BJ (cell line): ENCODE measurements at places on chromosomes 11 and 22. TPM values are rescaled to one million over a fixed set of nuclear protein-coding genes. Genes with fewer than 3 reads are reported as not detected.

DNA sequence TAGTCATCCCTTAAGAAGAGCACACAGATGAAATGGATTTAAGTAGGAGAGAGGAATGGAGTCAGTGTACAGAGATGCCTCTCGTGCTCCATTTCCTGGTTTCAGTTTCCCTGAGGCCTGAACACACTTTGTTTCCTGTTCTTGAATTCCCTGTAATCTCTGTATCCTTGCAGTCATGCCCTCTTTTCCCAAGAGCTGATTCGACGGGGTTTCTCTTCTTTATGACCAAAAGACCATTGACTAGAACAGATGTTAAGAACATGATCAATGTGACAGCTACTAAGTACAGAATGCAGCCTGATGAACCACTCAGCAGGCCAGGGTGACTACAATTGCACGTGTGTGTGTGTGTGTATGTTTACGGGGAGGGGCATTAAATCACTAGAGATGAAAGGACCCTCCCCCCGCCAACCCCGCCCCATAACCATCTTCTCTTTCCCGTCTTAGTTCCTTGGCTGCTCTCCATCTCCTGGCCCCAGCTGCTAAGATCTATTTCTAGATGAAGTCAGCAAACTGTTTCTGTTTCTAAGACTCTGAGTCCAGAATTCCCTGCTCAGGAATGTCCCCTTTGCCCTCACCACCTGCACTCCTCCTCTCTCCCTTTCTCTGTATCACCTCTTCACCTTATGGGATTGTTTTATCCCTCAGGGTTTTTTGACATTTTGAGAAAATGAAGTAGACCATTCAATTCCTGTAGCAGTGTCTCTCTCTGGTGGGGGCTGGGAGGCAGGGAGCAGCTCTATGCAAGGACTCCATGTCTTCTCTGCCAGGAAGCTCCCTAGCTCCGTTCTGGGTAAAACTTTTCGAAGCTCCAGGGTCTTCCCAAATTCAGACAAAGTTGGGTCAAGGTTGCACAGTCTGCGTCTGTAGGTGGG is 26.0 kb downstream of the SLC22A6 start:
- no peak for DNase-seq

DNA sequence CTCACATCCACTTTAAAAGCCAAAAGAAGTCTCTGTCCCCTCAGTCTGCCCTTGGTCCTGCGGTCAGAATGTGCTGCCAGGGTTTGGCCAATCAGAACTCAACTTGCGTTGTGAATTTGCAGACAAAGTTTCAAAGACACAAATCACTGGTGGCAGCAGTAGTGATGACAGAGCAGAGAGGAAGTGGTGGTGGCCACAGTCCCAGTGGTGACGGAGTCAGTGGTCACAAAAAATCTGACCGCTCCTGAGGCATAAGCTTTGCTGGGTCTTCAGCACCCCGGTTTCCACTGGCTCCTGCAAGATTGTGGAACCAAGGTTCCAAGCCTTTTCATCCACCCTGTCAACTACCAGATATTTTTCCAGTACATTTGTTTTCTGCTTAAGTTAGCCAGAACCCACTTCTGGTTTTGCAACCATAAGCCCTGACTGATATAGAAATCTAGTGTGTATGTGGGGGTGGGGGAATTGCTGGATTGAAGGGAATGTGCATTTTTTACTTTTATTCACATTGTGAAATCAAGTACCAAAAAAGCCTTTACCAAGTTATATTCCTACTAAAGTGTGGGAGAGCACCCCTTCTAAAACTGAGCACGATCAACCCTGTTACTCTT is 112.3 kb downstream of the TMPRSS5 start:
- no peak for DNase-seq

The DGCR6 gene
- polyA plus RNA-seq, result 0.29 and 0.77 TPM in 2 replicates

DNA sequence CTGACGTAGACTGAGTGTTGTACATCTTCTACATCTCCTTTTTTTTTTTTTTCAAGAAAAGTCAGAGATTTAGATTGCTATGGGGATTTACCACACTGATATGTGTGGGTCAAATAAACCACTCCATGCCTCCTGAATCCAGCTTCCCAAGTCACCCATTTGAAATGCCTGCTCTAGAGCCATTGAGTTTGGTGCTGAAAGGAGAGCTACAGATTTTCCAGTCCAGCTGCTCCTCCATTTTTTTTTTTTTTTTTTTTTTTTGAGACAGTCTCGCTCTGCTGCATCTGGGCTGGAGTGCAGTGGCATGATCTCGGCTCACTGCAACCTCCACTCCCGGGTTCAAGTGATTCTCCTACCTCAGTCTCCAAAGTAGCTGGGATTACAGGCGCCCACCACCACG is 115.2 kb upstream of the TIMP3 start:
- no peak for DNase-seq

The MED17 gene
- 10.4 and 13.8 TPM in 2 replicates for polyA plus RNA-seq

- DNase-seq, result no peak
Observed at GRCh38 chr22:49289822-49290679, 537.6 kb downstream of the BRD1 start.

DNA sequence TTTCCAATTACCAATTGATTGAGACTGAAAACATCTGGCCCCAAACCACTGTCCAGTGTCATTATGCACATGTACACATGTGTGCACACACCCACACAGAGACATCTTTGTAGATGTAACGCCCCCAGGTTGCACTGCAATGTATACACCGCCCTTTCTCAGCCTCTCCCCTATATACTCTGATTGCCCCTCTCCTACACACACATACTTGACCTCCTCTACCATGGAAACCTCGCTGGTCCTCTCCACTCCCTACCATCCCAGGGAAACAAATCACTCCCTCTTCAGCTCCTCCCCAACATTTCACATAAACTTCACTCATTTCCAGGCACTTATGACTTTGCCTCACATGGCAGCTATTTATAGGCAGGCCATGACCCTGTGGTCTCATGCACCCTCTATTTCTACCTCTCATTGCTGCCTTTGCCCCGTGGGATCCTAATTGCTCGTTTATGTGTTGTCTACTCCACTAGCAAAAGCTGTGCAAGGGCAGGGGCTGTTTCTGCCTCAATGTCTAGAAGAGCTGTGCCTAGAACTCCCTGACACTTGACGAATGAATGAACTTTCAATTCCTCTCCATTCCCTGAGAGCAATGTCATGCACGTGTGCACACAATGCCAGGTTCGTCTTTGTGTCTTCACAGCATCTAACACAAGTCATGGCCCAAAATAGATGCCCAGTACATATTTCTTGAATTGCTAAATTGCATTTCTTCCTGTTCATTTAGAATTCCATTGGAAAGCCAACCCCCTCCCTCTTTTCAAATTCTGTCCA is 10.0 kb upstream of the TMA7B start:
- no peak for DNase-seq

GRCh38 chr11:86715611-86716010 is 43.2 kb upstream of the ME3 start:
- DNase-seq, result no peak

- DNase-seq, result no peak
Observed at GRCh38 chr22:43094085-43094484, 4.9 kb upstream of the TTLL1 start.

The CNGA4 gene
- 0.11 TPM in 1 of 2 replicates, not detected in the other for polyA plus RNA-seq

The IL10RA gene
- polyA plus RNA-seq, result not detected in 2 replicates

DNA sequence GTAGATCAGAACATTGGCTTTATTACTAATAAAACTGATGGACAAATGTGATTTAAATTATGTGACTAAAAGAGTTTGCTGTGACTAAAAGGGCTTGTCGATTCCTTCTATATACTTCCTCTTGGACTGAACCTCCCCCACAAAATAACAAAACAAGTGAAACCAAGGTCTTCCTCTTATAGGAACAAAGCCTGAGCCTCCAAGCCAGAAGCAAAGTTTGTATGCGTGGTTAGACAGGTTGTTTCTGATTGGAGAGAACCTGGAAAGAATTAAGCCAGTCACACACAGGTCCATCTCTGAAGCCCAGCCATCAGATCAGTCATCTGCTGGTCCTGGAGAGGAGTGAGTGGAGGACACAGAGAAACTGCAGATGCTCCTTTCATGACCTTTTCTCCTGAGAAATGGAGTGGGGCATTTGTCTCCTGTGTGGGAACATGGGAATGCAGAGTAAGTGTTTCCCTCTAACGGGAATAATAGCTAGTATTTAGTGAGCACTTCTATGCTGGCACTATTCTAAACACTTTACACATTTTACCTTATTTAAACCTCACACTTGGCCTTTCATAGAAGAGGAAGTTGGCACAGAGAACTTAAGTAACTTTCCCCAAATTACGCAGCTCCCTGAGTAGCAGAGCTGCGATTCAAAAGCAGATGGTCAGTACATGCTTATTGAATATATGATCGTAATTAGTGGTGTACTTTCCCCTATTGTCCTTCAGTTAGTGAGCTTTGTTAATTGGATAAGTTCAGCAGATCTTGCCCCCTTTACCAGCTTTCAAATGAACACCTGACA is 77.1 kb downstream of the UVRAG start:
- DNase-seq, result no peak

DNA sequence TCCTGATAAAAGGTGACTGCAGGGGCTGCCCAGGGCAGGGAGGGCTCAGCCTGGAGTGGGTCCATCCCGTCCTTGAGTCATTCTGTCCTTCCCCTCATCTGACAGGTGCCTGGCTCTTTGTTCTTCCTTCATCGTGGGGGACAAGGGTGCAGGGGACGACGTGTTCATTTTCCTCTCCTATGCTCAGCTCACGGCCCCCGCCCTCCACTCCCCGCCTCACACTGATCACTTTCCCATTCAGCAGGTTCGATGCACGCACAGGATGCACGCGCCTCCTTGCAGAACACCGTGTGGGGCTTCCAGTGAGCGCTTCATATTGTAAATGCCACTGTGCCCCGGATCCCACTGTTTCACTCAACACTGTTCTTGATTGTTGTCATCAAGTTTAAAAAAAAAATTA is 32.7 kb upstream of the SHANK2 start:
- DNase-seq, result no peak

The SERPING1 gene
- polyA plus RNA-seq, result 92.4 and 119 TPM in 2 replicates

- DNase-seq, result no peak
Observed at GRCh38 chr11:80916173-80916798, 1475.5 kb upstream of the TENM4 start.

The DDTL gene
- polyA plus RNA-seq, result 0.06 TPM in 1 of 2 replicates, not detected in the other

GRCh38 chr11:69401715-69402114 is 79.7 kb upstream of the LINC01488 start:
- no peak for DNase-seq

- no peak for DNase-seq
Observed at GRCh38 chr11:72606748-72607468, 67.3 kb downstream of the PDE2A start.

The PRR33 gene
- polyA plus RNA-seq, result not detected in 2 replicates

The OTOG gene
- polyA plus RNA-seq, result not detected in 2 replicates

The TMPRSS6 gene
- polyA plus RNA-seq, result not detected in 2 replicates

DNA sequence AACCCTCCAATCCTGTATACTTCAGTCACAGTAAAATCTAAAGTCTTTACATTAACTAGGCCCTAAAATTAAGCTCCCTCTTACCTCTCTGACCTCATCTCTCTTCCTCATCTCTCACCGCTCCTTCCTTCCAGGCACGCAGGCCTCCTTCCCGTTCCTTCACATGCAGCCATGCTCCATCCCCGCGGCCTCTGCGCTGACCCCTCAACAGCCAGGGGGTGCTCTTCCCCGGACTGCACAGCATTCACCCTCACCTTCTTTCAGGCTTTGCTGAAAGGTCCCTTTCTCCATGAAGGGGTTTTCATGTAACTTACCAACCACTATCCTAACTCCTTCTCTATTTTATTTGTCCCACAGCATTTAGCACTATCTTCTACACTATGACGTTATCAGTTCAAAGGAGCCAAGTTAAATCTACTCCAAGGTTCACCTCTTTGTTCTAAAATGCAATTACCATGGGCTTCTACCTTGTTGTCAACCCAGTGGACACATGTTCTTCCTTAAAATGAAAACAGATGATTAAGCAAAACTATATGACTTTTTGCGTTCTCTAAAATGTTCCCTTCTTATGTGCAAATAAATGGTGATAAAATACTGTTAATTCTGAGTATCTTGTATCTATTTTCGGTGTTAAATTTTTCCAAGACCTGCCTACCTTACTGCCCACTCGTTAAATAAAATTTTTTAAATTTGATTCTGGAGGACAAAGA is 57.8 kb upstream of the APOA1 start:
- DNase-seq, result no peak

The KDM4E gene
- not detected in 2 replicates for polyA plus RNA-seq

The TCN1 gene
- not detected in 2 replicates for polyA plus RNA-seq

The SMTNL1 gene
- polyA plus RNA-seq, result not detected in 2 replicates

- DNase-seq, result no peak
Observed at GRCh38 chr11:85052636-85053035, 574.5 kb downstream of the DLG2 start.

The NCF4 gene
- polyA plus RNA-seq, result not detected in 2 replicates

DNA sequence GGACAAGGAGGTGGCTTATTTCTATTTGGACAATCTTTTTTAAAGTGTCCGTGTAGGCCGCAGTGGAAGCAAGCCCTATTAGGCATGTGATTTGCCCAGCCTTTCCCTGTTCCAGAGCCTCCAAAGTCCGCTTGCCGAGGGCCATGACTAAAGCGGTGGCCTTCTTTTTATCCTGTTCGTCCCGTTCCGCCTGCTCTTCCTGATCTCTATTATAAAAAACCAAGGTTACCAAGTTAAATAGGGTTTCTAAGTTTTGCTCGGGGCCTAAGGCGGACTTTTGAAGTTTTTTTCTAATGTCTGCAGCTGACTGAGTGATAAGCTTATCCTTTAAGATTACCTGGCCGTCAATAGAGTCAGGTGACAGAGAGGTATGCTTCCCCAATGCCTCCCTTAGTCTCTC is 21.6 kb upstream of the MUC15 start:
- no peak for DNase-seq

- no peak for DNase-seq
Observed at GRCh38 chr11:59218893-59219292, 6.2 kb upstream of the MPEG1 start.

DNA sequence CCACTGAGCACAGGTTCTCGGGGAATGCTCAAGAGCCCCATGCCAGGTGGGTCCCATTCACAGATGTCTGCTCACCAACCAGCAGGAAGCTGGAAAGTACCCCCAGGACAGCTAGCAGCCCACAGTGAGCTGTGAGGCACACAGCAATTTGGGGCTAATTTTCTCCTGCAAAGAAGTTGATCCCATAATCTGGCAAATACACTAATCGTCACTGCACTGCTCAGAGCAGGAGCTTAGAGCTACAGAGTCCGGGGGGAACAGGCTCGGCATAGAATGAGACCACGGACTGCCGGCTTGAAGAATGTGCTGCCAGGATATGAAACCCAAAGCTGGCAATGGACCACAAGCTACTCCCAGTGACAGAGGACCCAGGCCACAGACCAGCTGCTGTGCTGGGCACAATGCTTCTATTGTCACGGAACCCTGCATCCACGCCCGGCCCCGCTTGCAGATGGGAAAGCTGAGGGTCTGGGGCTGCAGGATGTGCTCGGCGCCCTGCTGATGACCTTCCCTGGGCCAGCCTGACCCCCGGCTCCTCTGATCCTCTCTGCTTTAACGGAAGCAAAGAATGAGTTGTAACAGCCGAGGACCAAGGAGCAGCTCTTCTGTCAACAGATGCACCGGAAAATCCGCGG is 239.7 kb downstream of the CTTN start:
- no peak for DNase-seq

DNA sequence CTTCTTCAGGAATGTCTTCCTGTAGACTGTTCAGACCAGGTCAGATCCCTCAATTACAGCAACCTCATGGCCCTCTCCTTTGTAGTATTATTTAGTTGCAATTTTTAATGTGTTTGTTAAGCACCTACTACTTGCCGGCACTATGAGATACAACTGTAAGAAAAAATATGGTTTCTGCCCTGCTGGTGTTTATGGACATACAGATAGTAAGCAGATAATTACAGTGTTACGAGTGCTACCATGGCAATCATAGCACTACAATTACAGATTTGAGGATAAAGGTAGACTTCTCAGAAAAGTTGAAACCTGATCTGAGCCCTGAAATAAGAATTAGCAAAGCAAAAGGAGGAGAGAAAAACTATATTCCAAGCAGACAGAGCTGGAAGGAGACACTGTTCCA is 2.8 kb downstream of the LRRC51 start:
- DNase-seq, result no peak
